Stimulated activated naive CD4-positive, alpha-beta T cell (primary cell): ENCODE measurements at places on chromosomes 5 and 9.

- DNase-seq = no peak
These were observed 19.9 kb upstream of the HMHB1 start for GRCh38 chr5:143791848-143792731.

- peak; percentile 33 for DNase-seq
These were observed 1.3 kb upstream of the NIPBL start for GRCh38 chr5:36875051-36875789.

DNA sequence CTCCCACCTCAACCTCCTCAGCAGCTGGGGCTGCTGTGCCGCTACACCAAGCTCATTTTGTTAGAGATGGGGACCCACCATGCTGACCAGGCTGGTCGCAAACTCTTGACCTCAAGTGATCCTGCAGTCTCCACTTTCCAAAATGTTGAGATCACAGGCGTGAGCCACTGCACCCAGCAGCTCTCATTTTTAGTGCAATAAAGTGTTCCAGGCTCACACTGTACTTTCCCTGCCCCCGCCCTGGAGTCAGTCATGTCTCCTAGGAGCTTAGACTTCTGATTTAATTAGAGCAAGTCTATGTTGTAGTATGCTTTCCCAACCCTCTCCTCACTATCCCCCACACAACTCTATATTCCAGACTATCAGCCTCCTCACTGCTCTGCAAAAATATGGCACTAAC lies 238.0 kb upstream of the ACTBL2 start:
- DNase-seq = no peak

DNA sequence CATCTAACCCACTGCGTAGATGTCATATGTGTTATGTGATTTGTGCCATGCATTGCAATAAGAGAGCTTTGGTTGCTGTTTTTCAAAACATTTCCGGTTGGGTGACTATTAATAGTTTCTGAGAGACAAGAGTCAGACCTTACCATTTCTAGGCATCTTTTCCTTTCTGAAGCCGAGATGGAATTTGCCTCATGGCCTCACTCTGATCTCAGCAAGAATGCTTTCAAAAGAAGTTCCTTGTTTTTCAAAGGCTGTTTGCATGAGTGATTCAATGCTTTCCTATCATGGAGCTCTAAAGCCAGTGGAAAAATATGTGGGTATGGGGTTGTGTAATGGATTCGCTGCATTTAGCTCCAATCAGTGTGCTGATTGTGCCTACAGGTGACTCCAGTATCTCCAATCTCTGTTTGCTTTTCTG lies 203.1 kb upstream of the PPP1R2B start:
- DNase-seq = no peak

GRCh38 chr5:150114102-150114641 lies 27.8 kb upstream of the CSF1R start:
- no peak for DNase-seq

GRCh38 chr5:8019719-8020218 lies 150.8 kb downstream of the MTRR start:
- no peak for DNase-seq

- DNase-seq = no peak
These were observed 294 bp downstream of the ADRB2 start for GRCh38 chr5:148826739-148827070.

- no peak for DNase-seq
These were observed 12.8 kb downstream of the AMBP start for GRCh38 chr9:114065304-114065703.
